Kidney (tissue), 22 donors: ENCODE measurements at places on chromosomes 2 and 18.

DNA sequence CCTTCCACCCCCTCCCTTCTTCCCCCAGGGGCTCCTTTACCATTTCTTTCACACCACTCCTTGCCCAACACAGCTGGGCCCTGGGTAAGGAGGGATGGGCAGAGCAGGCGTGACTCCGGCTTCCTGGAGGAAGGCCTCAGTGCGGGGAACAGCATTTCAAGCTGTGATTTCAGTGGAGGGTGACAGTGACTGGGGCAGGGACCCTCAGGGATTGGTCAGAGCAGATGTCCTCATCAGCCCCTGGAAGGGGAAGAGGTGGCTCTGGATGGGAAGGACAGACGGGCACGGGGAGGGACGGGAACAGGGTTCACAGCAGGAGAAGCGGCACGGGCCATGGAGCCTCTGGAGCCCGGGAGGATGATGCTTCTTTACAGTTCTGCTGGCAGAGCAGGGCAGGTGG, 130.8 kb upstream of the TWIST2 start:
- DNase-seq = no peak

- peak; percentile 85 for DNase-seq
Observed at GRCh38 chr2:72150157-72150860, 2.6 kb upstream of the CYP26B1 start.

GRCh38 chr2:177579486-177580036, 187.0 kb downstream of the AGPS start:
- no peak for DNase-seq

- DNase-seq = no peak
Observed at GRCh38 chr2:179082697-179083096, 32.8 kb upstream of the CCDC141 start.

DNA sequence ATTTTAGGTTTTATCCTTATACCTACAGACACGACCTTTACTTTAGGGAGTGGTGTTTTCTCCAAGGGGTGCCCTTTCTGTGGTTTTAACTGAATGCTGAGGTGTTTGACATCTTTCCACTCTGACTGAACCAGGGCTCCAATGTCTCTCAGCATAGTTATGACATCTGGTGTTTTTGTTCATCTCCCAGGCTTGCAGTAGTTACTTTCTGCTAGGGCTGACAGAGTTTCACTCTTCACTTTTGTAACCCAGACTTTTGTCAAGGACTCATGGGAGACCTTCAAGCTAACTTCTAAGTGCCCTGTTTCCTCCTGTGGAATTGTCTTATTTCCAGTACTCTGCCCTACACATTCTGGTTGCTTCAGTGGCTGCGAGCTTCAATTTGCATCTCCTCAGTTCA, 103.1 kb downstream of the CCDC85A start:
- DNase-seq = no peak
